NCI-H1048 (cell line): ENCODE measurements at places on chromosomes 7 and 10.

DNA sequence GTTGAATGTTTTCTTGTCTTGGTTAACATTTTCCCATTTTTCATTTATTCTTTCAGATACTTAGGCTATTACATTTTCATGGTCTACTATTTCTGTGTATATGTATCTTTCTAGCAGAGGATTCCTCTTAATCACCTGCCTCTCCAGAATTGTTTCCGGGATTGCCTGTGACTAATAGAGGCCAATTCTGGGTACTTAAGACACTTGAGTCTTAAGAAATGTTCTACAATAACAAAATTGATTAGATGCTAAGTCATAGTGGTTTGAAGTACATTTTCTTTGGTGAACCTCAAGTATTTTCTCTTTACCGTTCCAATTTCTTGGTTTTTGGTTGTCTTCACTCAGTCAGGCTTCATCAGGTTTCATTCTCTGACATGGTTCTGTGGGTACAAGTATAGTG, 26.4 kb downstream of the BBS9 start:
- DNase-seq, result no peak

DNA sequence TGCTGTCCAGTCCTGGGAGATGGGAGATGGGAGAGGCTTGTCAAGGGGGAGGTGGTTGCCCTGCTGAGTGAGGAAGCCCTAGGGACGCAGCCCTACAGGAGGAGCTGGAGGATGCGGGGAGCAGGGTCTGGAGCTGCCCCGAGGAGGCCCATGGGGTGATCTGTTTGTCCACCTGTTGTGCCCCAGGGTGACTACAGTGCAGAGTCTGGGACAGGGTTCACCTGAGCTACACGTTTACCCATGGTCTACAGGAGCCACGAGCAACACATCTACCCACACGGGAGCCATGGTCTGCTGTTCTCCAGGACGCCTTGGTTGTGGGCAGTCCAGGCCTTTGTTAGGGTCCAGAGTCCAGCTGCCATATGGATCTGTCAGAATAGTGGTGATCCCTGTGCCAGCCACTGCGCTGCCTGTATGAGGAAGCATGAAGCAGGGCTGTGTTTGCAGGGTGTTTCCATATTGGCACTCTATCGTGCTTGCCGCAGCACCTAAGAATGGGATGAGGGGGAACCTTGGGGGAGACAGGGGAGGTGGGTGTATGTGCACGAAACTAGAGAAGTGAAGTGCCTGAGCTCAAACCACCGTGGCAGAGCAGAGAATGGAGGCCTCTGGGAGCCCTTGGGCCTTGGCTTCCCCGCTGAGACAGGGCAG, 23.7 kb downstream of the ZNF775 start:
- no peak for DNase-seq

DNA sequence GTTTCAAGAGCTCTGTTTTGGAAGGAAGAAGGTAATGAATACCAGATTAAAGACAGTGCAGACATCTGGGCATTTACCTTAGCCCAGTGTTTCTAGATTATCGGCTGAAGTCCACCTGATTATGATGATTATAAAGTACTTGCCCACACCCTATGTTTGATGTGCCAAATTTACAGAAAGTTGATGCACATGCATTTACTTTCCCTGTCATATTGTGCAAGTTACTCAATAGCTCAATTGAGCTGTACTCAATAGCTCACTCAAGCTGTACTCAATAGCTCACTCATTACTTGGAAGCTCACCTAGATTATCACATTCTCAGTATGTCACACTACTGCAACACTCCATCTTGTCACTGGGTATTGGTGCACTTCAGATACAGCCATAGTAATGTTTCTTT, 13.5 kb downstream of the MGAM start:
- DNase-seq, result no peak

- DNase-seq, result no peak
These were observed 138.0 kb upstream of the MTPN start for GRCh38 chr7:136114966-136115762.

DNA sequence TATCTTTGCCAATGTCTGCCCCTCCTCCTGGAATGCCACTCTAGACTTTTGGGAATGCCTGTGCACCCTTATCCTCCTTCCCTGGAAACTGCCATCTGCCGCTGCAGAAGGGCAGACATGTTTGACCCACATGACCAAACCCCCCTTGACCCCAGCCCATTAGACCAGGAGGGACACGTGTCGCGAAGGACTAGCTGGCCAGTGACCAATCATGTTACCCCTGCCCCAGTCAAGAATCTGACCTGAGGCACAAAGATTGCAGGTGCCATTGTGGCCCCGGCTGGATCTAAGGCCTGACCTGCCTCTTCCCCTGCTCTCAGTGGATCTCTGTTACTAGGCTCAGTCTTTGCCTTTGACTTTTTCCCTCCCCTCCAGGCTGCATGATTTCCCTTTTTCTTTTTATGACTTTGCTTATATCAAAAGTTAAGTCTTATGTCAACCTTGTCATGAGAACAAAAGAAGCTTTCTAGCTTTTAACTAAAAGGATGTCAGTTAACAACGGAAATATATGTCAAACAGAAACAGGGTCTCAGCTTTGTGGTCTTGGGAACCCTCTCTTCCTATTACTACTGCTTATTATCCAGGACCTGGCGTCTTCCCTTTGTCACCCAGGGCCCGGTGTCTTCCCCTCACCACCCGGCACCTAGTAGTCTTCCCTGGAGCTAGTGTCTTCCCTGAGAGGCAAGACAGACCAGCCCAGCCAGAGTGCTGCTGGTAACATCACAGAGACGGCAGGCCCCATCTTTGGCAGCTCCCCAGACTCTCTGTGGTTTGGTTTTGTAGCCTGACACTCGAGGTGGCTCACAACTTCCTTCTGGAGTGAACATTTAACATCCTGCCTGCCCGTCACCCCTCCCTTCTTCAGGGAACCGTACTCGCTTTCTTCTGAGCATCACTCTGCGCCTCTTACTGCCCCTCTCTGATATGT, 24.4 kb upstream of the PPIF start:
- DNase-seq, result no peak

- no peak for DNase-seq
These were observed 6.5 kb downstream of the CALU start for GRCh38 chr7:128745706-128746105.

- no peak for DNase-seq
These were observed 20.0 kb upstream of the LIMK1 start for GRCh38 chr7:74063646-74064045.
